Stimulated activated CD8-positive, alpha-beta memory T cell treated with anti-CD3 and anti-CD28 coated beads, Interleukin-2, amount 100 ng/mL, for 1 hour (primary cell): ENCODE measurements at places on chromosomes 7 and 10.

- no peak for DNase-seq
Measured at GRCh38 chr10:3872712-3873329, 87.8 kb upstream of the KLF6 start.

DNA sequence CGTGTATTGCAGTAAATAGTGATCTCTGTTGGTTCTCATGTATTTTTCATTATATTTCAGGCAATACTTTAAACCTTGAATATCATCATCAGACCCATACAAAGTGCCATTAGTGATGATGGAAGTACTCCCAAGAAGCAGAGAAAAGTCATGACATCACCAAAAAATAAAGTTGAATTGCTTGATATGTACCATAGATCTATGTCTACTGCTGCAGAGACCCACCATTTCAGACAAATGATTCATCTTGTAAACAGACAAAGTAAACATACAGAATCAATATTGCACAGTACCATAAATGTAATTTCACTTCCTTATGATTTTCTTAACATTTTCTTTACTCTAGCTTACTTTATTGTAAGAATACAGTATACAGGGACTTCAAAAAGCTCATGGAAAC is 347.8 kb downstream of the IPMK start:
- DNase-seq, result no peak

DNA sequence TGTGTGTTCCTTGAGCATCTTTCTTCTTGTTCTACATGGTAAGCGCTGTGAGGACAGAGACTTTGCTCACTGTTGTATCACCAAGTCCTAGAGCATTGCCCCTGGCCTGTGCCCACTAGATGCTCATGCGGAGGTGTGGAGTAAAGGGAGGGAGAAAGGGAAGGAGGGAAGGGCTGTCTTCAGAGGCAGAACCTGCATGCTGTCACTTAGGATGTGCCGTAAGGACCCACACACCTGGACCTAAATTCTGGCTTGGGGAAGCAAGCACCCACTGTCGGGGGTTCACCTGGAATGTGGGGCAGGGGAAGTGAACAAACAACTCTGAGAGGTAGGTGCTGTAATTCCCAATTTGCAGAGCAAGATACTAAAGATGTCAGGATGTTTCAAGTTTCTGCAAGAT is 129.5 kb downstream of the PTPN20 start:
- no peak for DNase-seq

GRCh38 chr10:354901-355617 is 219.8 kb downstream of the ZMYND11 start:
- DNase-seq, result no peak

DNA sequence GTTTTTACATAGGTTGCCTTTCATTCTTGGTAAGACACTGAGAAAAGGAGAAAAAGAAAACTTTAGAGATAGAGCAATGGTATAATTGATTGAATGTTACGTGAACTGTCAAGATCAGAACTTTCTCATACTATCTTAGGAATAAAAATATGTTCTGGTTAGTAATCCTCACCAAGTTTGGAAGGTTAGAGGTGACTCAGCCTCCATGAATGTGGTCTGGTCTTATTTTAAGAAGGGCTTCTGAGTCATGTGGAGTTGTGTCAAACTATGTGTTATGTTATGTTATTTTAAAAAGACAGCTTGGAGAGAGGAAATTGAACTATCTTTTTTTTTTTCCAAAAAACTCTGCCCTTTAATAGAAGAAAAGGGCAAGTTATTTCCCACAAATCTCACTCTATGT is 458.6 kb upstream of the KLF6 start:
- DNase-seq, result no peak

GRCh38 chr10:49118430-49119074 is 3.2 kb upstream of the VSTM4 start:
- DNase-seq, result no peak
